ENCODE measurements at places on chromosomes 1 and 21. TPM values are rescaled to one million over a fixed set of nuclear protein-coding genes. Genes with fewer than 3 reads are reported as not detected.

The LYST gene
- total RNA-seq, result 48.0 TPM

The UBE2U gene
- total RNA-seq, result not detected

The ROR1 gene
- 10.5 TPM for total RNA-seq

The GBP4 gene
- 14.7 TPM for total RNA-seq

The CEPT1 gene
- total RNA-seq, result 30.3 TPM

The NRAS gene
- 19.6 TPM for total RNA-seq

The IL12RB2 gene
- 6.5 TPM for total RNA-seq

The ZNF648 gene
- 0.20 TPM for total RNA-seq

The TCP10L gene
- 2.1 TPM for total RNA-seq

The ITLN2 gene
- total RNA-seq, result not detected

The DHX9 gene
- 119 TPM for total RNA-seq

The VWA5B1 gene
- total RNA-seq, result not detected

The AMY2A gene
- 1.5 TPM for total RNA-seq

The CAMSAP2 gene
- 33.3 TPM for total RNA-seq

The TFAP2E gene
- 0.44 TPM for total RNA-seq

The LRRC71 gene
- 0.78 TPM for total RNA-seq

The ERI3 gene
- total RNA-seq, result 82.2 TPM

The MRPS15 gene
- 23.3 TPM for total RNA-seq

The ANKRD35 gene
- 2.7 TPM for total RNA-seq

The GJA4 gene
- total RNA-seq, result 20.3 TPM

The ADCY10 gene
- not detected for total RNA-seq

The CTSK gene
- 87.9 TPM for total RNA-seq

The C1orf185 gene
- not detected for total RNA-seq

The KIF26B gene
- 1.7 TPM for total RNA-seq

The ENAH gene
- total RNA-seq, result 40.2 TPM

The SPRR1B gene
- not detected for total RNA-seq

The LCE1B gene
- total RNA-seq, result not detected

The PGBD5 gene
- 5.1 TPM for total RNA-seq

The SH3BGRL3 gene
- 61.8 TPM for total RNA-seq

The ELAPOR1 gene
- 0.44 TPM for total RNA-seq

The IVL gene
- not detected for total RNA-seq

The OR6N1 gene
- not detected for total RNA-seq

The CFHR3 gene
- 3.0 TPM for total RNA-seq

The PLXNA2 gene
- 29.7 TPM for total RNA-seq

The NID1 gene
- 224 TPM for total RNA-seq

The CNST gene
- total RNA-seq, result 18.8 TPM

The NUDT4B gene
- total RNA-seq, result 6.1 TPM

The LINGO4 gene
- not detected for total RNA-seq

The CCDC27 gene
- not detected for total RNA-seq
